ENCODE measurements at places on chromosomes 12 and 14.

- no peak for DNase-seq
These were observed 68.9 kb upstream of the YARS2 start for GRCh38 chr12:32824596-32824995.

- DNase-seq = no peak
These were observed 3.4 kb downstream of the GPR84 start for GRCh38 chr12:54360717-54361456.

GRCh38 chr14:96189281-96189711, 15.3 kb upstream of the BDKRB2 start:
- DNase-seq = no peak

DNA sequence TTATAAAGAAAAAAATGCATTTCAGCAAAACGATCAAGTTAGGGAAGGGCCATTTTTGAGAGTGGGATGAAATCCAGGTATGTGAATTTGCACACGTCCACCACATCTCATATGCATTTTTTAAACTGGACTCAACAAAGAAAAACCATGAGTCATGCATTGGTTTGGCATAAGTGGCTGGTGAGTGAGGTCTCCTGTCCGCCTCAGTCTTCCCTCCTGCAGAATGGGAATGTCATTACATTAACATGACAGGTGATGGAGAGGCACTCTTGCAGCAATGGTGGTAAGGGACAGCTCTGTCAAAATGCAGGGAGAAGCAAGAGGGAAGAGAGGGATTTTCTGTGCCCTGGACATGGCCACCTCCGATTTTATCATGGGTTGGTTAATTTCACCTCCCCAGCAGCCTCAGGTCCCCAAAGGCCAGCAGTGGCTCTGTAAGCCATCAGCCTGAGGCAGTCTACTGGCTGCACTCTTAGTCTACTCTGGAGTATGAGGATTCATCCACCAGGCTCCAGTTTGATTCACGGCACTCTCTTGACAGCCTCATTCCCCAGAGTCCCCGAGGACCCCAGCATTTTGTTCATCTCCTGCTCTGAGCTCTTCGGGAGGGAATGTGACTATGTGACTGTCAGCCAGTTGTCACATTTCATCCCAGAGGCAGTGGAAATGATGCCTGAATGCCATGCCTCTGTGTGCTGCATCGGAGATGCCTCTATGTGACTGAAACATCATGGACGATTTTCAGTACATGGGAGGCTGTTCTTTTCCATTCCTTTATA, 17.1 kb upstream of the PWP1 start:
- no peak for DNase-seq

GRCh38 chr14:30813216-30813615, 61.1 kb upstream of the COCH start:
- DNase-seq = no peak

DNA sequence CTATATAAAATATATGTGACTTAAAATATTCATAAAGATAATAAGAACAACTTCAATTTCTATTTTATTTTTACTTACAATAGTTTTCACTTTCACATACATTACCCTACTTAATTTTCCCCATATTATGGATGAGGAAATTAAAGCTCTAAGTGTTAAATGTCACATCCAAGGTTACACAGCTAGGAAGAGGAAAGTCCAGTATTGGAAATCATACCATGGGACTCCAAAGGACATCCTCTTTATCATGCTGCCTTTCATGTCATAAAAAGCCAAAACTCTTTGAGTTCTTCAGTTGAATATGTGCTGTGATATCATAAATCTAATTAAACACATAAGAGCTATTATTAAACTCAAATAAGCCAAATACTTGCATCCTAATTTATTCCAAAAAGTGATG, 172.4 kb upstream of the GARIN2 start:
- DNase-seq = no peak

DNA sequence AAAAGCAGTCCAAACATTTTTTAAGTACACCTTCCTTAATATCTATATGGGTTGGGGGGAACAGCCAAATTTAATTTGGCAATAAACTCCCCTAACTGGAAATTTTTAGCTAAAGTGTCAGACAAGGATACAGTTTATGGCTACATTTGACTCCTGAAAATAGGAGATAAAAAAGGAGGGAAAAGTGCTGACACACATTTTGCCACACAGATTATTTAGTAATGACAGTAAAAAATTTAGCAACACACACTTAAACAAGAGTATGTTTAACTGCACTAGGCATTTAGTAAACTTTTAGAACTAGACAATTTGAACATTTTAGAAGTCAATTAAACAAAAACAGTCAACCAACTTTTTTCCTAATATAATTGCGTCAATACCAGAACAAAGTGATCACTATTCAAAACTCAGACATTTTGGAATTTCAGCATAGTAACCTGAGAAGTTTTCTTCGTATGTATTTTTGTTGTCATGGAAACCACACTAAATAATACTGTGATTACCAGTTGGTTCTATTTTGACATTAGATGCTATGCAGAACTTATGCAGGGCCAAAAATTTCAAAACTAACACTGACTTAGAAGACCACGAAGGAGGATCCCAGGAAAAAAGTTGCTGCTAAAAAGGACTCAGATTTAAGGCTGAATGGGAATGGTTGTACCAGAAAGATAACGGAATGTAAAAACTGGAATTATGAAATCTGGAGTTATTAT, 13.4 kb downstream of the GMFB start:
- DNase-seq = no peak

DNA sequence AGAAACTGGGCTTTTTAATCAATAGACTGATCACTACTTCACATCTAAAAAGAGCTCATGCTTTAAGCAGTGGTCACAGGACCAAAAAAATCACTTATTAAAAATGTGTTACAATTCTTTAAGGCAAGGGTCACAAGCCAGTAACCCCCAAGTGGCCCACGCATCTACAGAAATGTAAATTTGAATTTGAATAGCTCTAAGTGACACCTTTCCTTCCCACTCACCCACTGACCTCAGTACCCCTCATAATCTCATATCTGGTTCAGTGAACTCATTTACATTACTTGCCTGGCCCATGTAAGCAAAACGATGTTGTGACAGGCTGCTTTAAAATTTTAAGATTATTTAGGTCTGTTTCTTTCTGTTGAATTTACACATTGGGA, 27.4 kb downstream of the NELL2 start:
- DNase-seq = no peak

- no peak for DNase-seq
These were observed 1095.9 kb downstream of the TMEM121 start for GRCh38 chr14:106622200-106622745.

DNA sequence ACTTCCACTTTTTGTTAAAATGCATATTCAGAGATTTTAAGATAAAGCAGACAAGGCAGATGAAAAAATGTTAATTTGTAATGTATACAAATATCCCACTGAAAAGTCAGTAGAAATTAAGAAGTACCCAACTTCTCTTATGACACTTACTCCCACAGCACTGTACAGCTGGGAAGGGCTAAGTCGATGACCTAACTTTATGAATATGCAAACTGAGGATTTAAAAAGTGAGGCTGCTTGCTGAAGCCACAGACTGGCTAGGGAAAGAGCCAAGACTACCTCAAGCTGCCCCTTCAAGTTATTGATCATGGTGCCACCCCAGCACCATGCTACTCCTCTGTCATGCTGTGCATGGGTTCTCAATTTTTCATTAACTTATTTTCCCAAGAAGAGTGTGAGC, 17.0 kb downstream of the PPM1H start:
- DNase-seq = no peak

- DNase-seq = no peak
These were observed 13.6 kb upstream of the FOXN3 start for GRCh38 chr14:89430391-89431236.

- no peak for DNase-seq
These were observed 215.9 kb downstream of the CHST11 start for GRCh38 chr12:104672501-104673265.

DNA sequence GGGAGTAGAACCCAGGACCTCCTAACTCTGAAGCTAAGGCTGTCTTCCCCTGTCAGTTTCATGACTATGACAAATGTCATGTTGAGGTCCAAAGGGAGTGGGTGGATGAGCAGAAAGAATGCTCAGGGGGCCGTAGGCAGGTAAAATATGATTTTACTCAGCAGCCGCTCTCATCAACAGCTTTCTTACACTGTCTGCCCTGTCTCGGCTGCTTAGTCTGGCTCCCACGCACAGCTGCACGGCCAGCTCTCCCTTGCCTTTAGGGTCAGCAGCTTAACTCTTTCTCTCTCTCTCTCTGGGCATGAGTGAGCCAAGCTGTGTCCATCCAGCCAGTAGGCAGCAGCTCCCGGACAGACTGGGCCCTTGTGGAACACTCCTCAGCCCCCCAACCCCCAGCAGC, 95.2 kb downstream of the GCH1 start:
- no peak for DNase-seq

GRCh38 chr12:105986779-105987684, 151.7 kb downstream of the NUAK1 start:
- no peak for DNase-seq

GRCh38 chr12:14768823-14769405, 34.4 kb downstream of the WBP11 start:
- no peak for DNase-seq

DNA sequence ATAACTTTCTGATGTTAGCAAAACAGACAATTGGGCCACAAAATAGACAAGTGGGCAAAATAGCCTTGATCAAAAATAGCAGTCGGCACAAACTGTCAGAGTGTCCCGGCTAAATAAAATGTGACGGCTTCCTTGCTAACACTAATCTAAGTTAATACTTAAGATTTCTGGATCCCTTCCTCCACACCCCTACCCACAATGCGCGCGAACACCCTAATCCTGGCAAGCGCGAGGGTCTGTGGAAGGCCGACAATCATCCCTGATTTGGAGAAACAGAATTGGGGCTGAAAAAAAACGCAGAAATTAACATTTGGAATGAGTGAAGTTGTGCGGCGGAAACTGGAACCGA, 489 bp downstream of the CEP290 start:
- DNase-seq = no peak

GRCh38 chr12:101795786-101796185, 35.0 kb downstream of the GNPTAB start:
- no peak for DNase-seq
